ENCODE measurements at places on chromosomes 11 and 22.

- no peak for DNase-seq
Observed at GRCh38 chr11:6253197-6253596, 6.4 kb upstream of the CCKBR start.

DNA sequence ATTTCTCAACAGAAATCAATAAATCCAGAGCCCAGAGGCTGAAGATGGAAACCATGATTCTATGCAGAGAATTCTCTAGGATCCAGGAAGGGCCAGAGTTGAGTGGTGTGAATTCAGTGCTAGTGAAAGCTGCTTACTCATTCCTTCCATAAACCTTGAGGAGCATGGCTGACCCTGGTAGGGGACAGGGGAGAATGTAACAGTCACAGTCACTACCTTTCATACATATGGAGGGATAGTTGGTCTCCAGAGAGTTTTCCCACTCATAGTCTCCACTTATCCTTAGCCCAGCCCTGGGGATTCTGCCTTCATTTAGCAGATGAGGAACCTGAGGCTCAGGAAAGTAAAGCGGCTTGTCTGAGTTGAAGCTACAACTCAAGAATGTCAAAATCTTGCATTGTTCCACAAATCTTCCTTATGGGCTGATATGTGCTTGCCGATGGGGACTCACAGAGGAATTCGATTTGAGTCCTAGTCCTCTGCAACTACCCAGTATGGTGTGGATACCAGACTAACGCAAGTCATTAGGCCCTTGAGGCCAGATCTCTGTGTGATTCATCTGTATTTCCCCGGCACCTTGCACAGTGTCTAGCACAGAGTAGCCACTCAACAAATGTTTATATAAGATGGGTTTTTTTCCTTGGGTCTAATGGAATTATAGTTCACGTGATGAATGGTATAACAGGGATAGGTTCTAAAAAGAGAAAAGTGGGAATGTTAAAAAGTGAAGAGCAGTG, 3.7 kb upstream of the ANAPC15 start:
- no peak for DNase-seq

- DNase-seq: peak; percentile 59
Observed at GRCh38 chr11:118618115-118618990, 10.9 kb downstream of the PHLDB1 start.

GRCh38 chr11:48077251-48077650, 96.9 kb downstream of the PTPRJ start:
- no peak for DNase-seq

- DNase-seq: no peak
Observed at GRCh38 chr22:37692627-37693285, 4.1 kb upstream of the TRIOBP start.

GRCh38 chr11:114918286-114918685, 240.0 kb downstream of the NXPE2 start:
- DNase-seq: no peak

DNA sequence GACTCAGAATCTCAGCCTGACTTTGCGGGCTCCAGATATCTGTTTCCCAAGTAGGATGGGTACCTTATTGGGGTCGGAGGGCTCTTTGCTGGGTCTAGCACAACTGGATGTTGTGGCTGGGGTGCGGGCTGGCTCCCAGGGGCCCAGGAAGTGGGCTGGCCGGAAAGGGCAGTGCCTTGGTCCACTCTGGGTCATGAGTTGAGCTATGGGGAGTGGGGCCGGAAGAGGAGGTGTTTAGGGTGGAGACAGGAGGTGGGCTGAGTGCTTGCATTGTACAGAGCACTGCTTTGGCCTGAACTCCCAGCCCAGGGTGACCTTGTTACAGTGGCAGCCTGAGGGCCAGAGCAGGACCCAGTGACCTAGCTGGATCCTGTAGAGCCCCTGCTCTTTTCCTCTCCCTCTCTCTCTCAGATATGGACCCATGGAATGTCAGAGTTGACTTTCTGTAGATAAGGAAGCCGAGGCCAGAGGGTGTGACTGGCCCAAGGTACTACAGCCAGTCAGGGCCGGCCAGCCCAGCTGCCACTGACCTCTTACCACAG, 13.2 kb downstream of the PHLDB1 start:
- no peak for DNase-seq

DNA sequence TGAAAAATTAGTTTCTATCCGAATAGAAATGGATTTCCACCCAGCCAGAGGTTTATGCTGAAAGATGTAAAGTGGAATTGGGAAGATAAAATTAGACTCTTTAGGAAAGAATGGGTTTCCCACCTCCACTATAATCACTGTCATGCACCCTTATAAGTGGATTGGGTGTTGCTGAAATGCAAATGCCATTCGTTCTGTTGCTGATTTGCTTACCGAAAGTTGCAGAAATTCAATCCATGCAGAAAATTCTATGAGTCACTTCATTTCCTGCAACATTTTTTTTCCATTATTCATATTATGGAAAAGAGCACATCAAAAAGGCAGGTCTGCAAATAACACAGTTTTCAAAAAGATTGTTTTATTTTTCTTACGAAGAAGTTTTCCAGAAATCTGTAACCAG, 65.6 kb downstream of the LDLRAD3 start:
- peak; percentile 70 for DNase-seq

- no peak for DNase-seq
Observed at GRCh38 chr11:1129143-1129610, 28.6 kb upstream of the MUC5AC start.

- DNase-seq: peak; percentile 90
Observed at GRCh38 chr11:66317723-66318599, 1.1 kb upstream of the CD248 start.

GRCh38 chr11:64304316-64305072, 830 bp upstream of the ESRRA start:
- DNase-seq: peak; percentile 92

DNA sequence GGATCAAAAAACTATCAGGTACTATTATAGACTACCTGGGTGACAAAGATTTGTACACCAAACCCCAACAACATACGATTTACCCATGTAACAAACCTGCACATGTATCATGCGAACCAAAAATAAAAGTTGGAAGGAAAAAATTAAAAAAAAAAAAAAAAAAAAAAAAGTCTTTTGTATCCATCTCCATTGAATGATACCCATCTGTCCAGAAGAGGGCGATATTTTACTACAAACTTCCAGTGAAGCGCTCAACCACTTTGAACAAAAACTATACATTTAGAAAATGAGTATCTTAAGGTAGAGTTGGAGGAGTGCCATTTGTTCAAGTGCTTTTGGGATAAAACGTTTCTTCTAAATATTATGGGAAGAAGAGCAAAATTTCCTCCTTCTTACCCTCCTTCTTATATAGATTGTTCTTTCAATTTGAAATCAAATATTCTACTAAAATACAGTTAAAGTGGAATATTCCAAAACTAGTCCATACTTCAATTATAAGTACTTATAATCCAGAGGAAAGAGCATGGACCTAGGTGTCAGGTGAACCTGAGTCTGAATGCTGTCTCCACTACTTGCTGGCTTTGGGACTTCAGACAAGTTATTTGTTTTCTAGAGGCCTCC, 23.3 kb downstream of the ARL14EP start:
- DNase-seq: peak; percentile 71

GRCh38 chr11:46719048-46719542, at the start of gene F2:
TSS of gene F2 (plus strand) at chr11:46719213. CDS start at chr11:46719236, 23 bp downstream.
- no peak for DNase-seq

DNA sequence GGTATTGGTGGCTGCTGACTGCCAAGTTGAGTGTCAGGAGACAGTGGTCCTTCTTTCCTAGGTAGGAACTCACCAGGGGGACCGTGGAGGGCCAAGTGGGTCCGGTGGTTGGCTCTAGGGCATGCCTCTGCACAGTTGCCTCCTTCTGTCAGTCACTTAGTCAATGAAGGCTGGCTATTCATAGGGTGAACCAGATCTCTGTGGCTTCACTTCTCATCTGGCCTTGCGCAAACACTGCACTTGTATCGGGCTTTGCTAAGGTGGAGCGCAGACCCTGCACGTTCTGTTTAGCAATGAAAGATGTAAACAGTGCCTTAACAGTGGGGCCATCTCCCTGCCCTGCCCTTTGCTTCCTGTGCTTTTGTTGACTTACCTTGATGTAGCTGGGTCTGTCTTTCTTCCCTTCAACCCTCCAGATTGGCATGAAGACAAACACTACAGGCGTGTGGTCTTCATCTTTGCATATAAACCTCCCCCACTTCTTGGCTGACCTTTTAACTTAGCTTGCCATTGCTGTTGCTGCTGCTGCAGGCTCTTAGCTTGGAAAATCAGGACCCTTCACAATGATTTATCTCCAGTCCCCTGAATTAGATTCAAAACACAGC, 6.7 kb upstream of the SORL1-AS1 start:
- DNase-seq: no peak

DNA sequence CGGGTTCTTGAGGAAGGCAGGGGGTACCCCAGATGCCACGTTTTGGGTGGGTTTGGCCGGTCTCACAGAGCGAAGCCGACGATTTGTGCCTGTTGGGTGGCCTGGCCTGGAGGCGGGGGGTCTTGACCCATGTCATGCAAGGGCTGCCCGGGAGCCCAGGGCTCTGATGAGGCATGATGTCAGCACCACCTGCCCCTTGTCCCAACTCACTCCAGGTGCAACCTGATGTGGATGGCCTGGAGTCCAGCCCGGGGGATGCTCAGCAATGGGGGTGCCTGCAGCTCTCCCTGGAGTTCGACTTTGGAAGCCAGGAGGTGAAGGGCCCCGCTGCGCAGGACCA, 851 bp downstream of the SYT8 start:
- no peak for DNase-seq

DNA sequence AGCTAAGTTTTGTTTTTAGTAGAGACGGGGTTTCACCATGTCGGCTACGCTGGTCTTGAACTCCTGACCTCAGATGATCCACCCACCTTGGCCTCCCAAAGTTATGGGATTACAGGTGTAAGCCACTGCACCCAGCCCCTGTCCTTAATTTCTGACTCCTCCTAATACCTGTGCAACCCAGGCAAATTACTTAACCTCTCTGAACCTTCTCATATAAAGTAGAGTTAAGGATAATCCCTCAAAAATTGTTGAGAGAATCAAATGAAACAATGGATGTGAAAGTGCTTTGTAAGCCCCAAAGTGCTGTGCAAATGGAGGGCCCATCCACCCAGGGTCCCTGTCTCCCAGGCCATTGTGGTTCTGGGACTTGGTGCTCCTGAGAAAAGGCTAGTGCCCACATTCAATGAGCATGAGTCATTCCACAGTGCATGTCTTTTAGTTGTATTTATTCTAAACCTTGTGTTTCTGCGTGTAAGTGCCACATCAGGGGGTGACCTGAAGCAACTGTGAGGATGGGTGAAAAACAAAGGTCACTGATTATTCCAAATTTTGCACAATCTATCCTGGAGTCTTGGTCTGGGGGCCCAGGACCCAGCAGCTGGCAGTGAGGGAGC, 61.4 kb upstream of the PTPRJ start:
- DNase-seq: peak; percentile 47

DNA sequence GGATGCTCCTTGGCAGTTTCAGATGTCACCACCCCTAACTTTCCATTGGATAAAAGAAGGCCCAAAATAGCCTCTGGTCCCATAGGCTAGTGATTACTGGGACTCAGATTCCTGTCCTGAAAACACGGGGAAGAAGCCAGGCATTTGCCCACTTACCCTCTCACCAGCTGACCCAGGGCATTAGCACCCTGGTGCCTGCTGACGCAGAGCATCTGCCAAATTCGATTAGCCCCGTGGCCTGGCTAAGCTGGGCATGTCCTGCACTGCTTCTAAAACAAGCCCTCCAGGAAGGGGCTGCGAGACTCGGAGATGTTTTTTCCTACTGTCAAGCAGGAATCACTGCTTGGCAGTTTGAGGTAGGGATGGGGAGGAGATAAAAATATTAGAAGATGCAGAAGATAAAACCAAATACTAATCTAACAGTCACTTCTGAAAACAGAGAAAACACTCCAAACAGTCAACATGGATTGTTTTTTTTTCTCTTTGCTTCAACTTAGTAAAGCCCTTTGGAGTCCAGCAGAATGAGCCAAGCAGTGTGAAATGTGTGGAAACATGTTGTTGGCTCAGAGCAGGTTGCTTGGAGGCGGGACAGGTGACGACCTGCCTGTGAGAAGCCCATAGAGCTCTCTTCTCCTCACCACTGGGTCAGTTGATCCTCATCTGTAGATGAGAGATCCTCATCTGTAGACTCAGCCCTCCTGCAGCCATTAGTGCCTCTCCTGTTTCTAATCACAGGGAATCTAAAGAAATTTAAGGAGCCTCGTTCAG, 54.0 kb downstream of the BDNF start:
- DNase-seq: peak; percentile 4

DNA sequence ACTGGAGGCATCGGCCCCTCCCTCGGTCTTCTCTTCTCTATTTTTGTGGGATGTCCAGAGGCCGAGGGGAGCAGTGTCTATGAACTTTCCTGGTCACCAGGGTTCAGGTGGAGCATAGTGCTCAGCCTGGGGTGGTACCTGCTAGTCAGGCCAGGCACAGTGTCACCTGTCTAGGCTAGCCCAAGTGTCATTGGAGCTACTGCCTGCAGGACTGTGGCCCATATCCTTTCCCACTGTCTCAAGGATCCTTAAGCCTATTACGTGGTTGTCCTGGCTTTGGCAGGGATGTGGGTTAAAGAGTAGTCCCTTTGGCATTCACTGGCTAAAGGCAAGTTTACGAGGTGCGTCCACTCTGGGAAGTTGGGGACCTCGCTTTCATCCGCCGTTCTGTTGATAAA, 9.3 kb downstream of the RBM14 start:
- DNase-seq: no peak

DNA sequence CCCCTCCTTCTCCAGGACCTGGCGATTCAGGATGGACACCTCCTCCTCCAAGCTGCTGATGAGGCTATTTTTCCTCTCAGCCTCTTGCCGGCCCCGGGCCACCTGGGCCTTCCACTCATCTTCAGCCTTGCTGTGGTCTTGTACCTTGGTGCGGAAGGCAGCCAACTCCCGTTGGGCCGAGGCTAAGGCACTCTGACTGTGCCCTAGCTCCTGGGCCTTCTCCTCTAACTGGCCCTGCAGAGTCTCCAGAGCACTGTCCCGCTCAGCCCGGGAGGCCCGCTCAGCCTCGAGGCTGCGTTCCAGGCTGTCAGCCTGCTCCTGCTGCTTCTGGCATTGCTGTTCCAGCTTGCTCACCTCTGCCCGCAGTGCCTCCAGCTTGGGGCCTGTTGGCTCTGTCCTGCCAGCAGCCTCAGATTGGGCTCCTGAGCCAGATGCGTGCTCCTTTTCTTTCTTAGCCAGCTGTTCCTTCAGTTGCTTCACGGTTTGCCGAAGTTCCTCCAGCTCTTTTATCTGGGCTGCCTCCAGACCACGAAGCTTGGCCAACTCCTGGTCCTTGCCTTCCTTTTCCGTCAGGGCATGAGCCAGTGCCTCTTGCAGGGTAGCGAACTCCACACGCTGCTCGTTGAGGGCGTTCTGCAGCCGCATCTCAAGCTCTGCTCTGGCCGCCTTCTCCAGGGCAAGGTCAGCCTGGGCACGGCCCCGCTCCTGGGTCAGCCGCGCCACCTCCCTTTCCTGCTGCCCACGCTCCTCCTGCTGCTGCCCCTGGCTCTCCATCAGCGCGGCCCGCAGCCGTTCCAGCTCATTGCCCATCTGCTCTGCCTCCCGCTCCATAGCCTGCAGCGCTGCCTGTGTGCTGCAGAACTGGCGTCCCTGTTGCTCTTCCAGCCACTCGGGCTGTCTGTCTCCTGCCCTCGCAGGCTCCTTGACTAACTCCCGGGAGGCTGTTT, 15.3 kb downstream of the IL18BP start:
- no peak for DNase-seq

GRCh38 chr11:61607920-61608599, 27.2 kb upstream of the SYT7 start:
- no peak for DNase-seq

GRCh38 chr22:44276706-44277356, 35.9 kb downstream of the SHISAL1 start:
- no peak for DNase-seq
